Esophagus muscularis mucosa (tissue), 4 donors: ENCODE measurements at places on chromosomes 4 and X. TPM values are rescaled to one million over a fixed set of nuclear protein-coding genes. Genes with fewer than 3 reads are reported as not detected.

The ERCC6L gene
- total RNA-seq, result 0.13 TPM

The IL15 gene
- total RNA-seq, result 3.8 TPM

The ANOS1 gene
- 3.7 TPM for total RNA-seq

The WWC2 gene
- total RNA-seq, result 35.7 TPM

The MGARP gene
- total RNA-seq, result 3.3 TPM

The MTNR1A gene
- not detected for total RNA-seq

- no peaks in the 10 kb centered on the region for H3K4me1 ChIP-seq
- H3K27me3 ChIP-seq, result no peaks in the 10 kb centered on the region
- H3K27ac ChIP-seq, result no peak overlapping the region
- no peak overlapping the region for H3K4me3 ChIP-seq
Observed at GRCh38 chr4:54001668-54002365, 62.6 kb downstream of the CHIC2 start.

DNA sequence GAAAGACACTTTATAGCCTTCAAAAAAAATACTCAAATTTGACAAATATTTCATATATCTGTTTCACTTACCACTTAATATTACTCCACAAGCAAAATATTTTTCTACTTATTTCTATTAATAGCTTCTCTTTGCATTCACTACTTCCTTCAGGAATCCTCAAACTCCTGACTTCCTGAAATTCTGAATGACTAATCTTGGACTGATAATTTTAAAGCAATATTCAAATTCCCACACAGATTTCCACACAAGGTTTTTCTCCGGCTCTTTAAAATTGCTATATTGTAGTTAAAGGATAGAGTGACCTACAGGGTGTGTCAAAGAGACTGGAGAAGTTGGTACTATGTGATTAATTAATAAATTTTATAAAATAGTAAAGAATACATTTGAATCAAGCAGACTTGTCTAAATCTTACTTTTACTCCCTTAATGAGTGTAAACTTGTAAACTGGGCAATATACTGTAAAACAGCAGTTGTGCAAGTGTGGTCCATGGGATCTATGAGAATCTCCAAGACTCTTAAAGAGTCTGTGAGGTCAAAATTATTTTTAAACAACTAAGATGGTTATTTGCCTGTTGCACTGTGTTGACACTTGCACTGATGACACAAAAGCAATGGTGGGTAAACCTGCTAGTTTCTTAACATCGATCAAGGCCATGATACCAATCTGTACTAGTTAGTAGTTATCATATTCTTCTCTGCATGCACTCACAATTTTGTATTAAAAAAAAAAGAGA, 44.5 kb downstream of the ANKRD17 start:
- DNase-seq, result no peak
- H3K27me3 ChIP-seq, result no peaks in the 10 kb centered on the region
- no peak overlapping the region for H3K27ac ChIP-seq
- H3K4me1 ChIP-seq, result peaks cover 30% of the 10 kb centered on the region

DNA sequence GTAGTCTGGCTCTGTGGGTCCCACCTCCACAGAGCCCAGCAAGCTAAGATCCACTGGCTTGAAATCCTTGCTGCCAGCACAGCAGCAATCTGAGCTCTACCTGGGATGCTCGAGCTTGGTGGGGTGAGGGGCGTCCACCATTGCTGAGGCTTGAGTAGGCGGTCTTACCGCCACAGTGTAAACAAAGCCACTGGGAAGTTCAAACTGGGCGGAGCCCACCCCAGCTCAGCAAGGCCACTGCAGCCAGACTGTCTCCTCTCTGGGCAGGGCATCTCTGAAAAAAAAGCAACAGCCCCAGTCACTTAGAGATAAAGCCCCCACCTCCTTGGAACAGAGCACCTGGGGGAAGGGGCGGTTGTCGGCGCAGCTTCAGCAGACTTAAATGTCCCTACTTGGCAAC, 243.2 kb upstream of the POF1B start:
- no peaks in the 10 kb centered on the region for H3K27me3 ChIP-seq
- no peak overlapping the region for H3K4me3 ChIP-seq
- no peak for DNase-seq
- no peak overlapping the region for H3K27ac ChIP-seq
- H3K36me3 ChIP-seq, result no peaks in the 10 kb centered on the region

DNA sequence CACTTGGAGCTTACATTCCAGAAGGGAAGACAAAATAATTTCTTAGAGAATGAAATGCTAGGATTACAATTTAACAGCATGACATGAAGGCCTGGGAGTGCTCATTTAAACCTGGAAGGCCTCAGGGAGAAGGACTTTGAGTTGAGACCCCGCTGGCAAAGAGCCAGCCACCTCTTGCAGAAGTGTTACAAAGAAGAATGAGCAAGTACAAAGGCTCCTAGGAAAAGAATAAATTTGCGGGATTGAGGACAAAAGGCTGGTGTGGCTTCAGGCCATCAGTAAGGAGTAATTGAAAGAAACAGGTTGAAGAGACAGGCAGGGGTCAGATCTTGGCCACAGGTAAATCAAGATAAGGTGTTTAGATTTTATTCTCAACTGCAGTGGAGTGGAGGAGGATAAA, 3.1 kb upstream of the ELOVL6 start:
- no peak overlapping the region for H3K4me3 ChIP-seq
- no peaks in the 10 kb centered on the region for H3K36me3 ChIP-seq
- no peak for DNase-seq
- H3K27me3 ChIP-seq, result no peaks in the 10 kb centered on the region
- H3K27ac ChIP-seq, result no peak overlapping the region
- peaks cover 5% of the 10 kb centered on the region for H3K4me1 ChIP-seq
